ENCODE measurements at places on chromosomes 3 and 15.

DNA sequence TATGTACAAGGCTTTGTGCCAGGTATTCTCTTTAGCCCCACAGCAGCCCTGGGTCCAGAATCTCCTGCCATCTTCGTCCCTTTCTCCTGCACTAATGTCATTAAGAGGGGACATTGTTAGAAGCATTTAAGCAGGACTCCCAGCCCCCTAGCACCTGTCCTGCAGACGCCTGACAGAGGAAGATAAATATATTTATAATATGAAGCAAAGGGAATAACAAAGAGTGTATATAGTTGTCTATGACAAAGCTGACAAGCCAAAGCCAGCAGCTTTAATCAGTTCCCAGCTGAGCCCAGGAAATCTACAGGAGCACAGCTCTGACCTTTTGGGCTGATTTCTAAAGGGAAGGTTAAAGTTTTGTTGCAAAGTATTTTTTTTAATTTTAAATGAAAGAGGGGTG is 96.0 kb downstream of the MEGF11 start:
- DNase-seq: no peak

DNA sequence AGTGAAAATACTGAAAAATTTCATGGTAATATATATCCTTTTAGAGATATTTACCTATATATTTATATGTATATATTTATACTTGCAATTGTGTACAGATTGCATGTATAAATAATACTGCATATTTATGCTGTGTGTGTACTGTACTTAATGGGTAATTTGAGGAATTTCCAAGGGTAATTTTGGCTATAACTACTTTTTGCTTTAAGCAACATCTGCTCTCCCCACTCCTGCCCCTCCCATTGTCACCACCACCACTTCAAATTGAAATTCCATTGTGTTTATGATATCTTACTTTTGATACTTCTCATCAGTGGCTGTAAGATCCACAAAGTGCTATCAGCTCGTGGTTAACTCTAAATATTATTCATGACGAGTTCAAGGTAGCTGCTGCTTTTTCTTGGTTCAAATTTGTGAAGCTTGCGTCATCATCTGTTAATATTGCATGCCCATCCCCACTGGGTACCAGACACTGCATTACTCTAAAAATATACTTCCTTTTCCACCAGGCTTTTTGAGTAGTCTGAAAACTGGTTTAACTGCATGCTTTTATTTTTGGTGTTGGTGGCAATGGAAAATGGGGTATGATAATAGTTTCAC is 91.7 kb upstream of the MITF start:
- no peak for DNase-seq

GRCh38 chr3:14333215-14333614 is 69.2 kb upstream of the SLC6A6 start:
- no peak for DNase-seq

- DNase-seq: peak; percentile 71
Measured at GRCh38 chr3:100254168-100254777, 6.5 kb upstream of the TBC1D23 start.

GRCh38 chr15:77179541-77179998 is 108.7 kb upstream of the TSPAN3 start:
- no peak for DNase-seq

DNA sequence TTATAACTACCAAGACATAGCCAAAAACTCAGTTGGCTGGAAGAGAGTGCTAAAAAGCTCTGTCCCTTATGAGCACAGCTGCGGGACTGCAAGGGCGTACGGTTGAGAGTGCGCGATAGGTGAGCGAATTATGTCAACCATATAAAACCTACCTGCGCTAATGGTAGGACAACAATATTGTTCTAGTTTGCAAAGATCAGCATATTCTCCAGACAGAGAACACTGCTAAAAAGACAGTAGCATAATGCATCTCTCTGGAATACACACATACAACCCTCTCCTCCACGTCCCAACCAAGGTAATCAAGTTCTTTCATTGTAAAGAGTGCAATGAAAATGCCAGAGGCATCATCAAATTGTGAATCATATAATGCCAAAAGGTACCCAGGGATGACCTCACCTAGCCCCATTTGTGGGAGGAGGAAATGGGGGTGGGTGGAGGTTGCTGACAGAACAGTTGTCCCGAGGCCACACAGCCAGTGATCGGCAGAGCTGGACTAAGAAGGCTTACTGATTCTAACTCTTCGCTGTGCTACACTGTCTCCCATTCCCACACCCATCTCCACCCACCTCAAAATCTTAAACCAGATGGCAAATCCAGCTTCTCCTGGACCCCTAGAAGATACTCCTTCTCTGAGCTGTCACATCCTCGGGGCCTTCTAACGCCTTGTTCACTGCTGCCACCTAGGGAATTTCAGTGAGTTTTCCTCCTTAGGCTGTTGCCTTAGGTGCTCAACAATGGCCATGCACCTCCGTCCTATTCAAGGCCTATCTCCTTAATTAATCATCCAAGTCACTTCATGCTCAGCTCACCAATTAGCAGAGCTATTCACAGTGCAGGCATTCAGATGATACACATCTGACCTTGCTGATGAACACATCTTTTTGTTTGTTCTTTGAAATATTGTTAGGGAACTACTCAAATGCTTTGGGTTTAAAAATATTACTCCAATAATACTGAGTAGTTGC is 60.7 kb downstream of the RPL22L1 start:
- DNase-seq: peak; percentile 69

DNA sequence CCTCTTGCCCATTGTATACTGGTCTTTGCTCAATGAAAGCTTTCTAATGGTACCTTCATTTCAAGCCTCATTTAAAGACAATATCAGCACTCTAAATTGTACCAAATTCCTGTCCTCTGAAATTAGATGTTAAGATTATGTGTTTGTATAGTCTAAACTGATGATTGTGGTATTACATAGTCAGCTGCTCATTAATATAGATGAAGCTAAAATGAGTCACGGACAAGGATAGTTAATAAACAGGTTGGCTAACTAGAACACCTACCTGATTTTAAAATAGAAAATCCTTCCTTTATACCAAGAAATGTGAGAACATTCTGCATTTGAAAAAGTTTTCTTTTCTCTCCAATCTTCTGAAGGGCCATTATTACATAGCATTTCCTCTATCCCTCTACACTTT is 2.9 kb downstream of the PRKCI start:
- DNase-seq: no peak

DNA sequence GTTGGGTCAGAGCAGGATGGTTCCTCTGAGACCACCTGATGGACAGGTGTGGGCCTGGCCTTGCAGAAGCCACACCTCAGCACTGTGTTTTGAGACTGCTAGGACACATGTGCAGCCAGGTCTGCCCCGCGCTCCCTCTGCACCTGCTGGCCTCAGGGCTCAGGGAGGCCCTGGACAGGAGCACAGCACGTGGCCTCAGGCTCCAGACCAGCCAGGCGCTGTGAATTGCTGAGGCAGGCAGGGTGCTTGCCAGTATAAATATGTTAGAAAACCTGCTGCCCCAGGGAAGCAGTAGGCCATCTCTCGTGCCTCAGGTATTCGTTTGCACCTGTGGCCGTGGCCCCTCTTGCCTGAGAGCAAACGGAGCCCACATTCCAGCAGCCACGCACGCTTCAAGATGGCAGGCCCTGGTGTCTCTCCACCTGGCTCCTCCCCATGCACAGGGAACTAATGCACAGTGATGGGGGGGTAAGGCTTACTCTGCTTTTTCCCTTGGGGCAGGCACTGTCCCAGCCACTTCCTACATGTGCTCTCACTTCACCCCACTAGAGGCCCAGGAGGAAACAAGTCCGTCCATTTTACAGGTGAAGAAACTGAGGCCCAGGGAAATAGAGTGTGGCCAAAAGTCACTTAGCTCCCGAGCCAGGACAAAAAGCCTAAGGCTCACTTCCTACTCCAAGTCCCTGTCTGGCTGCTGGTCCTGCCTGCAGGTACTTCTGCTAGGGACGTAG is 20.4 kb downstream of the SEC61A1 start:
- no peak for DNase-seq

DNA sequence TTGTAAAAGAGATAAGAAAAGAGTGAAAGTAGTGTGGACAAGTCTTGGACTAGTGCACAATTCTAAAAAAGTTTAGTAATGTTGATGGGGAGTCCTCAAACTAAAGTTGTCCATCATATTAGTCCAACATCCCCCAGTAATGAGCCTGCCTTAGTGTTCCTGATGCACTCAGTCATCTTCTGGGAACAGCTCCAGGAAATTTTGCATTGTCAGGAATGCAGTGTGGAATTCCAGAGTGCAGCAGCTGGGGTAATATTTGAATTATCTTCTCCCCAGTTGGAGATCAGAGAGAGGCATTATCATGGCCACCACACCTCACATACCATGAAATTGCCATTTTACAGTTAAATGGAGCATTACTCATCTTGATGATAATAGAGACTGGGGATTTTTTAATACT is 528.8 kb upstream of the NAALADL2 start:
- DNase-seq: peak; percentile 68

GRCh38 chr15:64132217-64132616 is 19.3 kb upstream of the SNX22 start:
- DNase-seq: no peak

DNA sequence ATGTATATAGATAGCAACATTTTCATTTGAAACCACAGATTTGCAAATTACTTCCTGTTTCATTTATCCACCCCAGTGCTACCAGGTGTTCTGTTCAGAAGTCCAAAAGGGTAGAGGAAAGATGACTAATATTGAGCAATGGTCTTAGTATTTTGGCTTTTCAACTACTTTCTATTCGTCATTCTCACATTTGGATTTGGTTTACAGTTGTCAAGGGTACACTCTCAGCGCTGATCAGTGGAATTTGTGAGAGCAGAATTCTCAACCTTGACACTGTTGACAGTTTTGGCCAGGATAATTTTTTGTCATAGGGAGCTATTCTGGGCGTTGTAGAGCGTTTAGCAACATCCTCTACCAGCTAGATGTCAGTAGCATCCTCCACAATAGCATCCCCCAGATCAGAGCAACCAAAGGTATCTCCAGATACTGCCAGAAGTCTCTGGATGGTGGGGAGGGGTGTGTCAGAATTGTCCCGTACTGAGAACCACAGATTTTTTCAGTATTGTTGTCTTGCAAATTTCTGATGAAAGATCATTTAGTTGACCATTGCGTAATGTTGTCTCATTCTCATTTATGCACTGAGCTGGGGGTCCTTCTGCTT is 4.2 kb downstream of the HMCES start:
- peak; percentile 51 for DNase-seq

DNA sequence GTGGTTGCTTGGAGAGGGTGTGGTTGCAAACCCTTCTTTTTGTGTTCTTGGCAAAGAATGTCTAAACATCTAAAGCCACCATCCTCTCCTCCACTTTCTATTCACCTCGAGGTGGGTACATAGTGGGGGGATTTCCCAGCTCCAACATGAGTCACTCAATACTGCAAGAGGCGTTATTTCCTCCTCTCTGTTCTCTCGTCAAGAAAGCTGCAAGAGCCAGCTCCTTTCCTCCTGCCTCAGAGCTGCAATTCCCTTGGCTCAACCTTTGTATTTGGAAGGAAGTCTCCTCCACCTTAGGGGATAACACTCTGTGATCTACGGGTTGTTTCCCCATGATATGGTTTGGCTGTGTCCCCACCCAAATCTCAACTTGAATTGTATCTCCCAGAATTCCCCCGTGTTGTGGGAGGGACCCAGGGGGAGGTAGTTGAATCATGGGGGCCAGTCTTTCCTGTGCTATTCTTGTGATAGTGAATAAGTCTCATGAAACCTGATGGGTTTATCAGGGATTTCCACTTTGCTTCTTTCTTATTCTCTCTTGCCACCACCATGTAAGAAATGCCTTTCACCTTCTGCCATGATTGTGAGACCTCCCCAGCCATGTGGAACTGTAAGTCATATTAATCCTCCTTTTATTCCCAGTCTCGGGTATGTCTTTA is 138.4 kb downstream of the PLCL2 start:
- DNase-seq: no peak

DNA sequence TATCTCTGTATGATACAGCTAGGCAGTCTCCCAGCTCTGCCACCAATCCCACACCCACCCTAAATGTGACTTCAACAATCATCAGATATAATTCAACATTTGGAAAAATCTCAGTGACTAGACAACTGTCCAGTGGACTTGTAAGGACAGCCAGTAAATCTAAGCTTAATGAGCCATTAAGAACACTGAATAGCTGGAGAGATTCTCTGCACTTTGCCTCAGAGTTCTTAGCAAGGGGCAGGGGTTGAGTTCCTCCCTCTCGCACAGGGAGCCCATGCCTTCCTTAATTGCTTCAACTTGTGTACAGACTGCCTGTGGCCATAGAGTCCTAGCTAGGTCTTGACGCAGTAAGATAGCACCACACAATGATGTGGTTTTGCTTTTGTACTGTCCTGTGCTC is 15.6 kb downstream of the MEX3B start:
- DNase-seq: no peak

All from AG20443 (cell line).